ENCODE measurements at places on chromosomes 6 and 20. TPM values are rescaled to one million over a fixed set of nuclear protein-coding genes. Genes with fewer than 3 reads are reported as not detected.
A peak's percentile ranks its signal among the peaks of the same experiment; 100 is the strongest.

BPIFB4 gene
- not detected for total RNA-seq

FRK gene
- total RNA-seq: 10.1 TPM

FAM162B gene
- not detected for total RNA-seq

PHACTR3 gene
- not detected for total RNA-seq

ZNF451 gene
- 56.7 TPM for total RNA-seq

EPPIN gene
- not detected for total RNA-seq

FAM209A gene
- total RNA-seq: not detected

ADGRB3 gene
- 0.13 TPM for total RNA-seq

PACRG gene
- 2.9 TPM for total RNA-seq

ZNF334 gene
- not detected for total RNA-seq

NFS1 gene
- 37.1 TPM for total RNA-seq

FAM209B gene
- total RNA-seq: not detected

DNA sequence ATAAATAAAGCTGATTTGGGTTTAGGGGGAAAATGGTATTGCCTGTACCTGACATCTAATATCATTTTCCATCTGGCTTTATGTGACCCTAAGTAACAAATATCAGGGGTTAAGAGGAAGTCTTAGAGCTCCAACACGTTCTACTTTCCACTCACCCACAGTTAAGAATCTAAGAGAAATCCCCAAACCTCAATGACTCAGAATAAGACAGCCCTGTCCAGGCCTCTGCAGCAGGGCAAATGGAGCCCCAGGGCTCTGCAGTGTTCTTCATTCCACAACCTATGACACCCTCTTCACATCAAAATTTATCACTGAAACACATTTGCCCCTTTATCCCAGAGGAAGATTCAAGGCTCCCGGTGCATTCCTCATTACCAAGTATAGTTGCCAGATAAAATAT is 20.3 kb upstream of the TENT5A start:
- DNase-seq: peak; percentile 62

DNA sequence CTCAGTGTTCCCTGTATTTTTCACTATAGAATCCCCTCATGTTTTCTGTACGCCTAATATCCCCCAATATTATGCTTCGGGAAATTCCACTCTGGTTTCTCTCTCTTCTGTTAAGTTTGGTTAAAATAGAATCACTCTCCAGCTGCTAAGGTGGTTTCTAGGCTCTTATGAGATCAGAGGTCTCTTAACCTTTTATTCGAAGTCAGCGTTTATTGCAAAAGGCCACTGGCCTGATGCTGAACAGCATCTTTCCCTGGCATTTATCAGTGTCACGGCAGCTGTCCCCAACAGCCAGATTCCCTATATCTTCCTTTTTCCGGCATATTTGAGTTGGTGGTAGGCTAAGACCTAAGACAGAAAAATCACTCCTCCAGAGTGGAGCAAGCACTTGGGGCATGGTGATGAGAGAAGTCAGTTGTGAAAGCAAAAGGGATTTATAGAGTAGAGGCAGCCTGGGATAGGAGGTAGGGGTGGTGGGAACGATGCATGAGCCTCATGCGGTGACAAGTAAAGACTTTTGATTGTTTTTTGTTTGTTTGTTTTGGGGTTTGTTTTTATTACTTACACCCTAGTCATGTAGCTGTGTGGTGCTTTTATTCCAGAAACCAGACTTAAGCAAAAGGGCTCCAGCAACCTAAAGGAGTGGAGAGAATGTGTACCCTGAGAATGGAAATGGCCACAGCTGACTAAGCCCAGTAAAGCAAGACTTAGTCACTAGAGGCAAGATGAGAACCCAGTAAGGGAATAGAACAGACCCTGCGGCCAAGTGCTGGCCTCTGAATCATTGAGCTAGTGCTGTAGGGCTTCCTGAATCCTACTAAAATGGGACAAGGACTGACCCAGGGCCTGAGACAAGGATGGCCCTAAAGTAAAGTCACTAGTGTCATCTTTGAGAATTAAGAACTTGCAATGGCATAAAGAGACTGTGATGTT is 233.0 kb upstream of the PRND start:
- peak; percentile 69 for DNase-seq

GRCh38 chr6:46160102-46160501 is 10.7 kb downstream of the ENPP5 start:
- no peak for DNase-seq

DNA sequence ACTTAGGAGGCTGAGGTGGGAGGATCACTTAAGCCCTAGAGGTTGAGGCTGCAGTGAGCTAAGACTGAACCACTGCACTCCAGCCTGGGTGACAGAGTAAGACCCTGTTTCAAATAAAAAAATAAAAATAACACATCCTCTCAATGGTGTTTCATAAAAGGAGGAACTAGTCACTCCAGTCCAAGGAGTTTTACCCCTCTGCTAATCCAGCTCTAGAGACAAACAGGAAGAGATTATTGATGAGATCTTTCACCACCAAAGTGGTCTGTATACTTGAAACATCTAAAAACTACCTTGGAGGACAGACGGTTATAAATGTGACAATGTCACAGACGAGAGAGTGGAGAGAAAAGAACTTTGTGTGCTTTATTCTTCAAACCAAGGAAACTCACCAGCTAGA is 58.2 kb downstream of the PIGU start:
- DNase-seq: no peak

DNA sequence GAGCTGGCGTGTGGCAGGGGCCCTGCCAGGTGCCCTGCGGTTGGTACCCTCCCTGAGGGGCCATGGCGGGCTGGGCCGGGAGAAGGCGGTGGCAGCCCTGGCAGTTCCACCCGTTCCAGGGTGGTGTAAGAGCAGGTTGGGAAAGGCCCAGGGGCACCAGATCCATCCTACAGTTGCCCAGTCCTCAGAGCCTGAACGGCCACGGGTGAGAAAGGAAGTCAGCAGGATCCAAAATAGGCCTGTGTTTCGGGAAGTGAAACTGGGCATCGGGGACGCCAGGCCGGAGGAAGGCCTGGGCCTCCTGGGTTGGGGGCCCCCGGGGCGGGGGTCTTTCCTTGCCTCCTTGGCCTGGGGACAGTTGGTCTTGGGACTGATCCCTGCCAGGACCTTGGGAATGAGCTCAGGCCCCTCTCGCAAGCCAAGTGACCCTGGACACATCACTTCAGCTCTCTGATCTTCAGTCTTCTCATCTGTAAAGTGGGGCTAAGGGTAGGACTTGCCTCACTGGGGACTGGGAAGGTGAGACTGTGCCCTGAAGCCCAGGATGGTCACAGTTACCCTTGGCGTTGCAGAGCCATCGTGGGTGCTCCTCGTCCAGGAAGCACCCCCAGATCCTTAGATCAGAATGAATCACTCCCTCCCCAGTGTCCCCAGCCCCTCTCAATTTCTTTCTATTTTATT is 18.1 kb upstream of the NOL4L start:
- no peak for DNase-seq

DNA sequence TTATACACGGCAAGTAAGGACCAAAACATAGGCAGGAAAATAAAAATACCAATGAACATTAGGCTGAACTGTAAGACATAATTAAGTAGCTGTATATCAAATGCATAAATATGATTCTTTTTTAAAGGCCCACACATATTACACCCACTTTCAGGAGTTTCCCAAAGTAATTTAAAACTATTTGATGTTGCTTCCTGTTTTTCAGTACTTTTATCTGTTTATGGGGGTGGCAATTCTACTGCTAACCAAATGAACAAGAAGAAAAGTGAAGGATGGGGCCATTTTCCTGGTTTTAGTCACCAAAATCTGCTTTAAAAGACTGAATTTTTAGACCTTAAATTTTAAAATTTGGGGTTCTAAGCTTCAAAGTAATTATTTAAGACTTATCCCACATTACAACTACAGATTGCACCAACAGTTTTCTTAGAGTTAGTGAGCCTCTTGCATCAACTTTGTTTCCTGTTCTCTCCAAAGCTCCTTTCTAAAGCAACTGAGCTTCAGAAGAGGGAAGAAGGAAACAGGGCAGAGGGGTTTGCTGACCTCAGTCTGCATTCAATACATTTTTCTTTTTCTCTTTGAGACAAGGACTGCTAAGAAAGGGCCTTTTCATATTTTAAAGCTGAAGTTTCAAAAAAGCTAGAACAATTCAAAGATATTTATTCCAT is 191.0 kb downstream of the BACH2 start:
- no peak for DNase-seq

DNA sequence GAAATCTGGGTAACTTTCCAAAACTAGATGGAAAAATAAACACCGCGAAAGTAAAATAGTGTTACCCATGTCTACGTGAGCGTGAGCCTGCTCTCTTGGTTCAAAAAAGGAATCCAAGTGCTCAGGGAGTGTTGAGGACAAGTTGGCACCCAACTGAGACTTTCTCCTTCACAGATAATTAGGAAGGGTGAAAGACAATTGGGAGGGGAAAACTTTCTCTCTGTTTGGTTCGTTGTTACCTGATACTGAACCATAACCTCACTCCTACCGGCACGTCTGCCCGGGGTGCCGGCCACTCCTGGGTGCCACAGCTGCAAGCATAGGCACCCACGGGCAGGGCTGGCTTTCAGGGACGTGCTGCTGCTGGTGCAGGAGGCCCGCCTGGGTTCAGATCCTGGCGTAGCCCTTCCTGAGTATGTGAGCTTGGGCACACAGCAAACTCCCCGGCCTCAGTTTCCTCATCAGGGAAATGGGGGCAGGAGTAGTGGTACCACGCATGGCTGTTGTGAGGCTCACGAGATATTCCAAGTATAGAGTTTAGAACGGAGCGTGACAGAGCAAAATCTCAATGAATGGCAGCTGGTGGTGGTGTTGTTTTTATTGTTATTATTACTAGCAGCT is 38.2 kb upstream of the PMEPA1 start:
- DNase-seq: no peak

DNA sequence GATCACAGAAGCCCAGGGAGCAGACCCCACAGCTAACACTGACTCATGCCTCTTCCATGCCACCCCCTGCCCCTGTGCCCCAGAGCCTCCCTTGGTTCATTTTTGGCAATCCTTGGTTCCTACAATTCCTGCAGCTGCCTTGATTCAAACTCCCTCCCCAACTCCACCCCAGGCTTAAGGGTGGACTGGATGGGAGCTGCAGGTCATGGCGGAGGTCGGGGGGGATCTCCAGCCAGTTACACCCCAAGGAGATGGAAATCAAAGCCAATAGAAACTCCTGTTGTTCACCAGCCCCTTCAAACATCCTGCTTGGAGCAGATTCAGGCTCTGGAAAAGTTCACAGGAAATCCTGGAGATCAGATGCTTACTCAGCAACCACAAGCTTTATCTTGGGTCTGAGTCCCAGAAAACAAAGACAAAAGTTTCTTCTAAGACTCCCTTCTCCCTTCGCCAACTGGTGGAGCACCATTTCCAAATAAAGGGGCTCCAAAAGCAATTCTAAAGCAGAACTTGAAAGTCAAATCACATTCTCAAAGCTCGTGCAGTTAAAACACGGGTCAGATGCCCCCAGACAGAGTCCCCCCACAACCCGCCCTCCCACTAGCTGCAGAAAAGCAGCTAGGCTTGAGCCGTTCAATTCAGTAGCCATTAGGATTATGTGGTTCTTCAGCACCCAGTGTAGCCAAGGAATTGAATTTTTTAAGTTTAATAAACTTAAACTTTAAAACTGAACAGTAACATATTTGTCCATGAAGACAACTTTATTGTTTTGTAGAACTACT is 149.5 kb downstream of the ANKRD60 start:
- DNase-seq: peak; percentile 68

GRCh38 chr6:49202924-49203536 is 260.0 kb downstream of the MMUT start:
- peak; percentile 2 for DNase-seq

DNA sequence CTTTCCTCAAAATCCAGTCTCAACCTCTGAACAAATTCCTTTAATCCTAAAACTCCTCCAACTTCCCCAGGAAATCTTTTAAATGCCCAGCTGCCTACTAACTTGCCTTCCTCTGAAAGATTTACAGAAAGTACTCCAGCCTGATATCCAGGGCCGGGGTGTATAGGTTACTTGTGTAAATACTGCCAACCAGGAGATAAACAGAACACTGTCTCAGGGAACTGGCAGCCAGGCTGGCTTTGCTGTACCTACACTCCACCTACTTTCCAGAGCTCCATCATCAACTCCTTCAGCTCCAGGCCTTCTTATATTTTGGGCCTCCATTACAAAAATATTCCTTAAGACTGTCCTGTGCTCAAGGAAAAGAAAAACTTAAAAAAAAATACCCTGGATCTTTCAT is 85.9 kb downstream of the CEP162 start:
- no peak for DNase-seq

DNA sequence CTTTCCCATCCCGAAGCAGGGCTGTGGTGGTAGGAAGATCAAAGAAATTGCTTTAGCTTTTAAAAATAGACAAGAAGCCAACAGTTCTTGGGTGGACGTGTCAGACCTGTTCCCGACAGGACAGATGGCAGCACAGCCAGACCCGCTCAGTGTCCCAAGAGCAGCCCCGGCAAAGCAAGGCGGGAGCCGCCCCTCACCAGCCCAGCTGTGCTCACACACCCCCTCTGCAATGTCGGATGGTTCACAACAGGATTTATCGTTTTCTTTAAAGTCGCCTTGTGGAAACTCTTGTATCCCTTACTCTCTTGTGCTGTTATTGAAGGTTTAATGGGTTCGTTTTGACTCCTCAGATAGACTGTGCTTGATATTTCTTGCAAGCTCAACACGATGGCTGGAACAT is 302.4 kb downstream of the THBS2 start:
- peak; percentile 60 for DNase-seq

DNA sequence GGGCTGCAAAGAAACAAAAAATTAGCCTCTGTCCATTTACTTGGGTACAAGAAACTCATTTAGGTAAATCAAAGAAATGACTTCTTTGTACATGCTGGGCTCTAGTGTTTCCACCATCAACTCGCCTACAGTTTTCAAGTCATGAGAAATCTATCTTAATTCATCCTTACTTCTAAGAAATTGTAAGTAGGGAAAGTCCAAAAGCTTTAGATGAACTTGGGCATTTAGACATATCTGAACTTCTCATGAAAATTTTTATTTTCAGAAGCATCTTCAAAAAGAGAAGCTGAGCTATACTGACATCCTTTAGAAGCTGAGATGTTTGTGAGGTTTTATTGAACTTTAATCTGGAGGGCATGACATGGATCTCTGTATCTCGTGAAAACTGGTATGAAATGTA is 117.3 kb downstream of the MYB start:
- DNase-seq: no peak

DNA sequence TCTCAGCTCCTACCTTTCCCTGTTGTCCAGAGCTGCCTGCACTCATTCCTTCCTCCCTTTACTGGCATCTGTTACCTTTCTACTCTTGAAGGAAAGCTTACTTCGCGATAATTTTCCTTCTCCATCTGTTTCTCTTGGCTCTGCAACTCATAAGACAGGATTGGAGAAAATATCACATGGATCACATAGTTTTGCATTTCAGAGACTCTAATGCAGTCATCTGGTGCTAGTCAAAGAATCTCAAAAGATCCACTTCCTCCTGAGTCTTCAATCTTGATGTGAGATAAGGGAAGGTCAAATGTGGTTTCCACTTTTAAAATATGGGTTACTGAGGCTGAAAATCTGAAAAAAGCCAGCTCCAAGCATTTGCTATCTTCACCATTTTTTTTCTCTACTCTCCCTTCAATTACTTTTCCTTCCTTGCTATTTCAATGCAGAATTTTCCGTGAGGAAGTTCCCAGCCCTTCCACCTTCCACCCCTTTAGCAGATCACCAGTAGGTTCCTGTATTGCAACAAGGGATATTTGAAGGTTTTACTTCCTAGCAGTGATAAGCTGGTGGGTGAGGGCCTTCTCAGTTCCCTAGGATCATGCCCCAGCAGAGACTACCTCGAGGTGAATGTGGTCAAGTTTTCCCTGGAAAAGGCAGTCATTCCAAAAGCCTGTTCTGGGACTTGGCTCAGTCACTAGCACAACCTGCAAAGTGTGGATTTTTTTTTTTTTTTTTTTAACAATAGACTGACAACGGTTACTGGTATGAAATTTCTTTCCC is 62.8 kb upstream of the LRRC1 start:
- DNase-seq: no peak

- DNase-seq: no peak
Measured at GRCh38 chr6:161110028-161110779, 118.6 kb downstream of the MAP3K4 start.

- peak; percentile 43 for DNase-seq
Measured at GRCh38 chr6:5499644-5500306, 238.5 kb downstream of the FARS2 start.
